ENCODE measurements at places on chromosomes 5 and 9. TPM values are rescaled to one million over a fixed set of nuclear protein-coding genes. Genes with fewer than 3 reads are reported as not detected.
A peak's percentile ranks its signal among the peaks of the same experiment; 100 is the strongest.

GRCh38 chr9:90645721-90646120, 3.1 kb upstream of the DIRAS2 start:
- no peak for DNase-seq

- DNase-seq: no peak
These were observed 73.4 kb upstream of the PPARGC1B start for GRCh38 chr5:149656576-149657182.

DNA sequence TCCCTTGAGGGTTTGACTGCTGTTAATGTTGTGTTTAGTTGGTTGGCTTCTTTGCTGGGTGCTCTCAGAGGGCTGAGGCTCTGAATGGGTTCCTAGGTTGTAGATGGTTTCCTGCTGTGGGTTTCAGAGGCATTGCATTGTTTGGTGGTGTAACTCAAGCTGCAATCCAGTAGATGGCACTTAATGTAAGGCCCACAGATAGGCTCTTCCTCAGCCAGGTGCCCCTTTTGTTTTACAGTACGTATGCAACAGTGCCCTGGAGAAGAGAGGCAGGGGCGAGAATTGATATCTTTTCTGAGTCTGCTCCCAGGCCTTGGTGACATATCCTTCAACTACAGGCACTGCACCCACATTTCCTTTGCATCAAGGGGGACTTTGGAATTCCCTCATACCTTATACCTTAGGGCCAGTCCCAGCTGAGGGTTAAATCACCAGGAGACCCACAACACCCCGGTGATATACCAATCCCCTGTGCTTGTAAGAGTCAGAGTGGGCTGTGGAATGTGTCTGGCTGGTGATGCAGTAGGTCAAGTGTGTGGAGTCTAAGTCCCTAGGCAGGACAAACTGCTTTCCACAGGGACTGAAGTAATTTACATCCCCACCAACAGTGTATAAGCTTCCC, 7.0 kb upstream of the UGT3A2 start:
- DNase-seq: no peak

Gene NRARP
- total RNA-seq: 6.3 TPM

Gene PRDM9
- not detected for total RNA-seq

Gene MYOT
- total RNA-seq: 0.39 TPM

DNA sequence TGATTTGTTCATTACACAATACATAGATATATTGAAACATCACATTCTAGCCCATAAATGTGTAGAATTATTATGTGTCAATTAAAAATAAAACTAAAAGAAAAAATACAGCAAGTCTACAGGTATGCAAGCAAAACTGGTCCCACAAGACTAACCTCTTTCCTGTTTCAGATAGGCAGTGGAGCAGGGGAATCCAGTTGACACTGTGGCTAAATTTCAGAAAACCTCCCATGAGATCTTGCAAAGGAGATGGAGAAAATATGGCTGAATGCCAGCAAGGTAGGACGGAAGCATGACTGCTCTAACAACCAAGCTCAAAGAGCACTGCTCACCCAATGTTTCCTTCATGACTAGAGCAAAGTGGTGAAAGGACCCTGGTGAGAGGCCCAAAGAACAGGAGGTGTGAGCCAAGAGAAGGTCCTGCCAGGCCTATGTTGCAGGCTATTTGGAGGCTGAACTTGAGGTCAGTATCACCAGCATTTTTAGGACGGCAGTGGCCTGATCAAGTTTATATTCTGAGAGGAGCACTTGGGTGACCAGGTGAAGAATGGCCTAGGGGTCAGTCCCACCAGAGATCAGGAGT, 1.1 kb upstream of the SH3TC2 start:
- no peak for DNase-seq

- no peak for DNase-seq
These were observed 75.0 kb downstream of the TTC39B start for GRCh38 chr9:15231788-15232635.

DNA sequence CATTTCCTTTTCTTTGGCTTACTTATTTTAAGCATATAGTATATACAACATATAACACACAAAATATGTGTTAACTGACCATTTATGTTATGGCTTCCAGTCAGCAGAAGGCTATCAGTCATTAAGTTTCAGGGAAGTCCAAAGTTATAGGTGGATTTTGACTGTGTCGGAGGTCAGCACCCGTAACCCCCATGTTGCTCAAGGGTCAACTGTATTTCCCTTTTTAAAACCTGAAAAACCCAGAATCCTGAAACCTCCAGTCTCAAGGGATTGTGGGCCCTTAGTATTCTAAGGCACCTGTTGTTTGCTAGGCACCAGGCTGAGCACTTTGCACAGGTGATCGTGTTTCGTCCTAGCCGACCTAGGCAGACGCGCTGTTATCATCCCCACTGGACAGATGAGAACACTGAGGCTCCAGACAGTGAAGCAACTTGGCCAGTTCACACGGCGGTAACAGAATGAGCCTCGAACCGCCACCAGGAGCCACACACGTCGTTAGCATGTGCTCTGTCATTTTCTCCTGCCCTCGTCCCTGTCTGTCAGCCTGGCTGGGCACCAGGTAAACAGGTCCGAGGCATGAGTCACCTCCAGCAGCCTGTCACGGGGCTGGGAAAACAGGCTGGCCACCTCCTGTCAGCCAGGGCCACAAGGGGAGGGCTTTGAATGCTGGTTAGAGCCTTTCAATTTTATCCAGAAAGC, 39.9 kb downstream of the DUSP1 start:
- peak; percentile 64 for DNase-seq

DNA sequence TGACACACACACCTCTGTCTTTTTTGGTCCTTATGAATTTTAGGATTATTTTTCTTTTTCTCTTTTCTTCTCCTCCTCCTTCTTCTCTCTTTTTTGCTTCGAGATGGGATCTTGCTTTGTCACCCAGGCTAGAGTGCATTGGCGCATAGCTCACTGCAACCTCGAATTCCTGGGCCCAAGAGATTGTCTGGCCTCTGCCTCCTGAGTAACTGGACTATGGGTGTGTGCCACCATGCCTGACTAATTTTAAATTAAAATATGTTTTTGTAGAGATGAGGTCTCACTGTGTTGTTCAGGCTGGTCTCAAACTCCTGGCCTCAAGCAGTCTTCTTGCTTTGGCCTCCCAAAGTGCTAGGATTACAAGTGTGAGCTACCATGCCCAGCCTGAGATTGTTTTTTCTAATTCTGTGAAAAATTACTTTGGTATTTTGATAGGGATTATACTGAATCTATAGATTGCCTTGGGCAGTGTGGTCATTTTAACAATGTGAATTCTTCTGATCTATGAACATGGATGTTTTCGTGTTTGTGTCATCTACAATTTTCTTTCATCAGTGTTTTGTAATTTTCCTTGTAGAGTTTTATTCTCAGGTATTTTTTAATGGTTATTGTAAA, 7.7 kb downstream of the AHRR start:
- DNase-seq: no peak

GRCh38 chr5:156354571-156354970, 27.6 kb downstream of the SGCD start:
- no peak for DNase-seq

DNA sequence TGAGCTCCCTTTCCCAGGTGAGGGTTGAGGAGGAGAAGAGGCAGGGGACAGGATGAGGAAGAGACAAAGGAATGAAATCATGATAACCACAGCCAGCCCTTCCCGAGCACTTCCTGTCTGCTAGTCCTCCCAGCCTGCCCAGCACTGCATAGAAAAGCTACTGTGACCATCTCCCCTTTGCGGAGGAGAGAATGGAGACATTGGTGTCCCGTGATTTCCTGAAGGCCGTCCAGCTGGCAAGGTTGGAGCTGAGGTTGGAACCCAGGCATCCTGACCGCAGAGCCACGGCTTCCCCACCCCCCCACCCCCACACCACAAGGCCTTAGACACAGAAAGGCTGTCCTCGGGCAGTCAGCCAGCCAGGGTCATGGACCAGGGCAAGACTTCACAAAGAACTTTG, 131.1 kb upstream of the ICE1 start:
- peak; percentile 17 for DNase-seq

Gene FIBCD1
- not detected for total RNA-seq

Gene PDLIM4
- 7.5 TPM for total RNA-seq

DNA sequence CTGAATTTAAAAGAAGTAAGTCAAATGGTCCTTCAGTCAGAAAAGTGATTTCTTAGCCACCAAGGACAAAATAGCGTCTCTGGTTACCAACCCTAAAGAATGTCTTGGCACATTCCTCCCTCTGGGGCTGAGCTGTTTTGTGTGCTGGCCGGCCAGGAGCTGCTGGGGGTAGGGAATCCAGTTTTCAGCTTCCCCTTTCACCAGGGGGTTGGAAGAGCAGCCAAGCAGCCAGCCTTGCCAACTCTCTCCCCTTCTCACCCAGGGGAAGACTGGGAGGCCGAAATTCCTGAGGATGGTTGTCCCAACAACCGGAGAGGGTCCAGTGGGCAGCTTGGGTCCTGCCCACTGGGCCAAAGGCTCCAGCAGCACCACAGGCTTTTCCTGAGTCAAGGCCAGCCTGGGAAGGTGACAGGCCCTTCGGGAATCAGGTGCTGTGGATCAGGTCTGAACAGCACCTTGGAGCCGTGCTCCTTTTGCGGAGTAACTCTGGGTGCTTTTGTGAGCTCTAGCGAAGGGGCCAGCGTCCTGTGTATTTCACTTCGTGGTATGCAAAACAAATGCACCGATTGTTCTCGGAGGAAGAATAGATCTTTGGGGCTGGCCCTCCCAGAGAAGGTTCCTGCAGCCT, 4.2 kb downstream of the WWC1 start:
- peak; percentile 96 for DNase-seq

Gene SARDH
- 6.2 TPM for total RNA-seq

Gene TXN
- total RNA-seq: 150 TPM

GRCh38 chr9:117293206-117294114, 121.4 kb downstream of the ASTN2 start:
- no peak for DNase-seq

- DNase-seq: no peak
These were observed 13.9 kb upstream of the PRXL2C start for GRCh38 chr9:96668868-96669534.

Gene DRD1
- not detected for total RNA-seq

DNA sequence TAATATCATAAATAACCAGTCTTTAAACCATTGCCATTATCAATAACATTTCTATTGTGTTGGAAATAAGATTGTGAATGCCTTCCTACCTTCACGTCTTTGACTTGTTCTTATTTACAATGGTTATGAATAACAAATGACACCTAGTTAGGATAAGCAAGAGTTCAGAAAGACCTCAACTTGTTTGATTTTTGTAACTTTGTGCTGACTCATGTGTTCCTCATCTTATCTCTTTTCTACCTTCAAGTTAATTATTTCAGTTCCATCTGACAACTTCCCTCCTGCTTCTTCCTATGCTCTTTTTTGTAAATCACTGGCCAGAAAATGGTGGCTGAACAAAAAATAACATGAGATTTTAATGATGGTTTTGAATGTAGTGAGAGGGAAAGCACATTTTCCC, 538.5 kb upstream of the TUSC1 start:
- no peak for DNase-seq

DNA sequence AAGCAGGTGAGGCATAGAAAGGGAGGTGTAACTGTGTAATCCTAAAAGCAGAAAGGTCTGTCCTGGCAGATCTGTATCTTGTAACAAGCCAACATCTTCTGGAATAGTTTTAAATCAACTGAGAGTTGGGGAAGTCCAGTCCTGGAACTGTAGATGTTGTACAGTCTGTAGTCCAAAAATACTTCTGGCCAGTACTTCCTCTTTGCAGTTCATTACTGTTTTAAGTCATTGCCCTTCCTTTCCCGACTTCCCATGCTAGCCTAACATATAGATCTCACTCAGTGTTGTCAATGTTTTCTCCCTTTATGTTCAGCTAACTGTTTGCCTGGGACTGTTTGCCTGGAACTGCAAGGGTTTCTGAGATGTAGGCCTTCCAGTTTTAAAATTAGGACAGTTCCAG, 168.5 kb upstream of the ISL1 start:
- no peak for DNase-seq

Gene FSTL4
- not detected for total RNA-seq

- peak; percentile 48 for DNase-seq
These were observed 1.1 kb downstream of the ATPSCKMT start for GRCh38 chr5:10248378-10249260.

Gene FCN2
- total RNA-seq: not detected

Gene TXNDC8
- total RNA-seq: not detected
